Eye (tissue), 1 donor: ENCODE measurements at places on chromosomes 11 and 22.
A peak's percentile ranks its signal among the peaks of the same experiment; 100 is the strongest.

- DNase-seq = no peak
These were observed 5.9 kb downstream of the JAM3 start for GRCh38 chr11:134074766-134075165.

- peak; percentile 49 for DNase-seq
These were observed 552 bp downstream of the CNIH2 start for GRCh38 chr11:66278363-66279091.

DNA sequence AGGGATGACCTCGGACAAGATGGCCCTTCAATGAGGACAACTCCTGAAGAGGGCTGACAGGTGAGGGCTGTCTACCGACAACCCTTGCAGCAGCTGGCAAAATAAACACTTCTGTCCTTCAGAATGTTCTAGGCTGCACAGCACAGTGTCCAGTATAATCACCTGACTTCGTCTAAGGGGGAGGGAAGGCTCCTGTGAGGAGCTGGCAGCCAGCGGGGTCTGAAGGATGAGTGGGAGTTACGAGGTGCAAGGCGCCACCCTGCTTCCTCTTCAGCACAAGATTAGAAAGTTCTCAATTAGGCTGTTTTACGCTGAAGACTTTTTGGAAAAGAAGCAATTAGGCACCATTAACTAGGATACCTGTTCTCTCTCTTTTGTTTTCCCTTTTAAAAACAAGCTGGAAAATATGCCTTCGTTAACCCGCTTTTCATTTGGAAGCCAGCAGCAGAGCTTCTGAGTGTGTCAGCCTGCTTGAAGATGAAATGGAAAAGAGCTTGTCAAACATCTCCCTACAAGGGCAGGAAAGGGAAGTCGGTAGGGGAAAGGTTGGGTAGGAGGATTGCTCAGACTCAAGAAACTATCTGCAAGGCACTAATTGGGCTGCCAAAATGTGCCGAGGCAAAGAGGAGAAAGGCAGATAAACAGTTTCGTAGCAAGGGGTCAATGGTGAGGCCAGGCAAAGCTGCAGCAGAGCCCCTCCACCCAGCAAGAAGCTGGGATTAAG is 592.2 kb upstream of the CADM1 start:
- DNase-seq = peak; percentile 26

- no peak for DNase-seq
These were observed 374.7 kb upstream of the LARGE1 start for GRCh38 chr22:34294986-34295385.

- no peak for DNase-seq
These were observed 12.7 kb upstream of the CHORDC1 start for GRCh38 chr11:90235526-90235925.

DNA sequence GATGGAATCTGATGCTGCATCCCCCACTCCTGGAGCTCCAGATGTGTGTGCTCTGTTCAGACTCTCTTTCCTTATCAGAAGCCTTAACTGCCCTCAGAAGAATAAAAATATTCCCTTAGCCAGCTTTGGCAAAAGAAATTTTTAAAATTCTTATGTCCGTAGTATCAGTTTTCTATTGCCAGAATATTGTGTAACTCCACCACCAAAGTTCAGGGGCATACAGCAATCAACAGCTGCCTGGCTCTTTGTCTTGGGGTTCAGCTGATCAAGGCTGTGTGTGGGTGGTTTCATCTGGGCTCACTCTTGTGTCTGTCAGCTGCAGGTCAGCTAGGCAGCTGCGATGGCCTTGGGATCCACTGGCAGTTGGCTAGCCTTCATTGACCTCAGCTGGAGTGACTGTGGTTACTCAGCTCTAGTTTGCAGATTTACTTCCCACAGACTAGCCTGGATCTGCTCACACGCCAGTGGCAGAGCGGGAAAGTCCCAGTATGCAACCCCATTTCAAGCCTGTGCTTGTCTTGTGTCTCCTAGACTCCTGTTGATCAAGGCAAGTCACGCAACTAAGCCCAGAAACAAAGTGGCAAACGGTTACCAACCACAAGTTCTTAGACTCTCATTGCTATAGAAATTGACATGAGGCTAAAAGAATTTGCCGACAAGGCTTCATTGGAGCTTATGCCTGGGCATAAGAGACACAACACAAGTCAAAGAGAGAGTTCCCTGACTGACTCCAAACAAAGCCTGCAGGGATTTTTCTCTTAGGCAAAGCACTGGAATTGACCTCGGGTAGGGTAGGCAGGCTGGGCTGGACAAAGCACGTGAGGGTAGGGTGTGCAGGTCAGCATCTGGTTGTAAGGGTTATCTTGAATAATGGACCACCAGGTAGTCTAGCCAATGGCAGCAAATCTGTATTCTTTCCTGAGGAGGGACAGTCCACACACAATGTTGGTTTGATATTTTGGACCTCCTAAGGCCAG is 7.5 kb downstream of the TMEM138 start:
- DNase-seq = no peak

GRCh38 chr11:114183044-114183511 is 113.1 kb upstream of the NNMT start:
- no peak for DNase-seq

GRCh38 chr11:19912115-19912957 is 199.7 kb downstream of the NAV2 start:
- DNase-seq = no peak
